ENCODE measurements at places on chromosomes 4 and X. TPM values are rescaled to one million over a fixed set of nuclear protein-coding genes. Genes with fewer than 3 reads are reported as not detected.

- no peak for DNase-seq
These were observed 6.8 kb upstream of the OCIAD2 start for GRCh38 chr4:48913346-48913745.

GRCh38 chr4:184329659-184330400, 112.2 kb upstream of the ENPP6 start:
- DNase-seq, result no peak

DNA sequence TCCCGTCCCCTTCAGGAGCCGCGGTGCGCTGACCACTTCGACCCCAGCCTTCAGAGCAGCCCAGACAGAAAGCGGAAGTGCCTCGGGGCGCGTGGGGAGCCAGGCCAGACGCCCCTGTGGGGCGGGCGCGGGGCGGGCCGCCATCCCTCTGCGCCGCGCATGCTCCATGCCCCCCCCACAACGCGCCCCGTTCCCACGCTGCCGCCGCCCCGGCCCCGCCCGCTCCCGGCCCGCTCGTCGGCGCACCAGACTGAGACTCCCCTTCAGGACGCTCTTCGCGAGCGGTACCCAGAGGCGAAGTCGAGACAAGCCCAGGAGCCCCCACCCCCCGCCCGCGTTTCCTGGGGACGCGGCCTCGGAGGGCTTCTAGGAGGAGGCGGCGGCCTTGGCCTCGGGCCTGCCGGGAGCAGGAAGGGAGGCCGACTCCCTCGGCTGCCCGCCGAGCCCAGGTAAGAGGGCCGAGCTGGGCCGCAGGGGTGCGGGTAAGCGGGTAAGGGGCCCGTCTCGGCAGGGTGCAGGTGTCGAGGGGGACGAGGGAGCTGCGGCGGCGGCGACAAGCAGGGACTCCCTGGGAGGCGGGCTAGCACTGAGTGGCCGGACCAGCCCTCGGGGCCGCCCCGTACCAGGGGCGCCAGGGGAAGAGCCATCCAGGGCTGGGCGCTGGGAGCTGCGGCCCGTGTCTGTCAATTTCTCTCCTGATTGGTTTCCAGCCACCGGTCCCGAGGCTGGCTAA, at the start of gene ZFP92:
ZFP92 (plus strand) TSS at position 218 of the 733 bp plus-strand sequence. CDS start 6,851 bp downstream, outside the sequence.
- no peak for DNase-seq

DNA sequence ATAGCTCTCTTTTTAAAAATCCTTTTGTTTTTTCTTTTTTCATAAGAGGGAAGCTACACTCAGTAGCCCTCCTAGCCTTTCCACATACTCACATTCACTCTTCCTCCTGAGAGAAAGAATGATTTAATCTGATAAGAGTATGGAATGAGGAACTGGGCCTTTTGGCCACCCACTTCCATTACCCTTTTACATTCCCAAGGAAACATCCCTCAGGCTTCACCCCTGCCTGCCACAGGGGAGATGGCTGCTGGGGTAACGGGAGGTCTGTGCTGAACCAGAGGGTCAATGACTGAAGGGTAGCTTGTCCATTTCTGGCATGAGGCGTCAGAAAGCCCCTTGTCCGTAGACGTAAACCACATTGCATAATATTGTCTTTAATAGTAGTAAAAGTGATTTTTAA, 67.2 kb upstream of the CCSER1 start:
- DNase-seq, result no peak

Gene KDR
- 0.10 TPM for total RNA-seq

DNA sequence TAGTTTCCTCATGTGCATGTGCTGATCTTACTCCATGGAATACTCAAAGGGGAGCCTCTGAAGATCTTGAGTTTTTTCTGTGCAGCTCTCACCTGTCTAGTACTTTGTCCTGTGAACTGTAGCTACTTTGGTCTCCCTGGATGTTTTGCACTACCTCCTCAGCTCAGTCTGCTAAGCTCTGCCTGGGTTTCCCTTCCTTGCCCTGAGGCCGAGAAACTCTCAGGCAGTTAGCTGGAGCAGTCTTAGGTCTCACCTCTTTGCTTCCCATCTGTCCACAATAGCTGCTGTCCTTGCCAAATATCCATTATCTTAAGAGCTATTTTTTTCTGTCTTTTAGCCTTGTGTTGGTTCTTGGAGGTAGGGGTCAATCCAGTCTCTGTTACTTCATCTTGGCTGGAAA, 11.6 kb downstream of the THAP6 start:
- no peak for DNase-seq

DNA sequence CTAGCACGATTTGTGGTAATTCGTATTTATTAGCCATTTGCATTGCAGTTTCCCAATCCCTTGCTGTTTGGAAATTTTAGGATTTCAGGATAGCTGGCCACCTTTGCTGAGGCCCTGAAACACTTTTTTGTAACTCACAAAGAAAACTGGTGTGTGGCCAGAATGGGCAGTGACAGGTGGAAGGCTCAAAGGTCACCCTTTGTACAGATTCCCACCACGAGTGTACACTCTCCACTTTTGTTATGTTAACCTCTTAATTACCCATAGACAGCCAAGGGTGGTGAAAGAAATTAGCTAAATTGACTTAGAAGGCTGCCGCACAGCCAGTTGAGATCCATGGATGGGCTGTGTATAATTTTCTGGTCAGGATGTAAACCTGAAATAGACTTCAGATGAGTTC, 109.7 kb upstream of the ARX start:
- DNase-seq, result no peak

All from NCI-H460 (cell line).